ENCODE measurements at places on chromosomes 12 and 14.

GRCh38 chr12:24244801-24245200, 295.3 kb upstream of the SOX5 start:
- DNase-seq = no peak

GRCh38 chr12:123519141-123520001, 14.1 kb downstream of the RILPL1 start:
- no peak for DNase-seq

DNA sequence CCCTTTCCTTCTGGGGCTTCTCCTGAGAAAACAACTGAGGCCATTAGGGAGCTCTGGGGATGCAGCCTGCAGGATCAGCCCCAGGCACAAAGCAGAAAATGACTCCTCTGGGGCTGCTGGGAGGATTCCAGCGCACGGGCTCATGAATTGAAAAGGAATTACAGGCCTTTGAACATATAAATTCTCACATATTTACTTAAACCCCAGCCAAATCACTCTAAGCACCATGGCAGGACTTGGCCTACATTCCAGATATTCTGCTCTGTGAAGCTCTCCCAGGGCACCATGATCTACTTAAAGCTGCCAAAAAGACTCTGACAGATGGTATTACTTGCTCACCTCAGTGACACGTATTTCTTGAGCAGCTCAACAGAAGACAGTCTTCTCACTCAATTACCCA, 87.2 kb downstream of the ZFC3H1 start:
- DNase-seq = no peak

GRCh38 chr12:119700078-119700477, 32.1 kb downstream of the PRKAB1 start:
- DNase-seq = no peak

DNA sequence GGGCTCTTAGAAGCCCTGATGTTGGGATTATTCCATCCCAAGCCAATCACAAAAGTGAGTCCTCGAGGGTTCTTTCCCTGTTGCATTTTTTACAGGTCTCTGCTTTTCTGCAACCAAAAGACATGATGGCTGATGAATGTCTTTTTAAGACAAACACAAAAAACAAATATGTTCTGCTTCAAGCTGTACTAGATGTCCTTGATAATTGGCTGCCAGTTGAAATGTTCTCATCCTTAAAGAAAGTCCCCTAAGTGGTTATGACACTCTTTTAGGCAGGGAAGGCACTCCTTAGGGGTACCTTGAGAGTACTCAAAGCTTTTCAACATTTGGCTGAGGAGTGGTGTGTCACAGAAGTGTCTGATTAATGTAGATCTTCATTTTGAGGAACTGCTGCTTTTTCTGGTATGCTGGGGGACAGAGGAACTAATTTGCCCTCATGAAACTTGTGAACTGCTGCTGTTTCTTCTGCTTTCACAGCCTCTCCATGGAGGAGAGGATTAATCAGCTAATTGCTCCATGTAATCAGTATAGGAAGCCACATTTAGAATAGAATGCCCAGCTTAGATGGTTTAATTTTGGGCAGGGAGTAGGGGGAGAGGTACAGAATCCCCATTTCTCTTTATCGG, 22.8 kb upstream of the IGF1 start:
- no peak for DNase-seq

DNA sequence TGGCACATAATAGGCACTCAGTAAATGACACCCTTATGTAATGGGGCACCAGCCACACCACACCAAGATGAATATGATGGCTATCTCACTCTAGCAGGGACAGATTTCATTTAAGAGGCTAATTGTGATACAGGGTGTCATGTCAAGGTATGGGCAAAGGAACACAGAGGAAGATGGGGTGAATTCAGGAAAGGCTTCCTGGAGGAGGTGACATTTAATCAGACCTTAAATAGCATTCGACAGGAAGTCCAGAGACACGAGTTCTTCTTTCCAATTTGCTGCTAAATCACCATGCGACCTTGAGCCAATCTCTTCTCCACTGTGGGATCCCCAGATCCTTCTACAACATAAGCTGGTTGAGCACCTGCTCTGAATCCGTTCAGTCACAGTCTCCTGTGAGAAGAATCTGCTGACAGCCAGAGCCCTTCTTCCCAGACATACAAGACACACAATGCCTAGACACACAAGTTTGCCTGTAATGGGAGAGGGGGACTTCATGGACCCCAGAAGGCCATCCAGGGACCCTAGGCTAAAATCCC, 1.5 kb upstream of the DTX1 start:
- DNase-seq = no peak

DNA sequence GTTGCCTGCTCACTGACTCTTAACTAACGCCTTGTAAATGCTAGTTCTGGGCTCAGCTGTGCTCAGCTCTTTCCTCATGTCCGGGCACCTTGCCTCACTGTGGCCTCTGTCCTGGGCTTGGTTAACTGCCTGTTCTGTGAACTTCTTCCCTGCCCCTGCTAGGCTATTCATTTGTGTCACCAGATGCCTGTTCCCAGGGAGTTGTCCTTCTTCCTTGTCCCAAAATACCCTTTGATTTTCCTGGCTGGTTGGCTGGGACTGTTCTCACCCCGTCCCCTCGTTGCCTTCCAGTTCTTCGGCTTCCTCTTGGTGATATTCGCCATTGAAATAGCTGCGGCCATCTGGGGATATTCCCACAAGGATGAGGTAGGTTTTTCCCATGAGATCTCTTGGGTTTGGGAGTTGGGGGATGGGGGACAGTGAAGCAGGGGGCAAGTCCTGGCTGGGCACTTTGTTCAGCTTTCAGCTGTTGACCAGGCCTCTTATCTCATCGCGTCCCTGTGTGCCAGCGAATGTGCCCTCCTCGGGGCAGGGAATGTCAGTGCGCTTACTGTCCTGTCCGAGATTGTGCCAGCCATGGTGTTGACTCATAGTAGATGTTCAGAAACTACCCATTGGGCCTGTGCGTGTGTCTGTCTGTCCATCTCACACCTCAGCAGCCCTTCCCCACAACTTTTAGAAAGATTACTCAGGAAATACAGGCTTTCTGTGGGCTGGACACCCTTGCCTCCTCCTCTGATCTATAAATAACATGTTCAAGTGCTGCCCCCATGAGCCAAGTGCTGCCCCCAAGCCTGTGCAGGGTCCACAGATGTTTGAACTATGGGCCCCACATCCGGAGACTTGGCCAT, 33.1 kb downstream of the CD9 start:
- no peak for DNase-seq

DNA sequence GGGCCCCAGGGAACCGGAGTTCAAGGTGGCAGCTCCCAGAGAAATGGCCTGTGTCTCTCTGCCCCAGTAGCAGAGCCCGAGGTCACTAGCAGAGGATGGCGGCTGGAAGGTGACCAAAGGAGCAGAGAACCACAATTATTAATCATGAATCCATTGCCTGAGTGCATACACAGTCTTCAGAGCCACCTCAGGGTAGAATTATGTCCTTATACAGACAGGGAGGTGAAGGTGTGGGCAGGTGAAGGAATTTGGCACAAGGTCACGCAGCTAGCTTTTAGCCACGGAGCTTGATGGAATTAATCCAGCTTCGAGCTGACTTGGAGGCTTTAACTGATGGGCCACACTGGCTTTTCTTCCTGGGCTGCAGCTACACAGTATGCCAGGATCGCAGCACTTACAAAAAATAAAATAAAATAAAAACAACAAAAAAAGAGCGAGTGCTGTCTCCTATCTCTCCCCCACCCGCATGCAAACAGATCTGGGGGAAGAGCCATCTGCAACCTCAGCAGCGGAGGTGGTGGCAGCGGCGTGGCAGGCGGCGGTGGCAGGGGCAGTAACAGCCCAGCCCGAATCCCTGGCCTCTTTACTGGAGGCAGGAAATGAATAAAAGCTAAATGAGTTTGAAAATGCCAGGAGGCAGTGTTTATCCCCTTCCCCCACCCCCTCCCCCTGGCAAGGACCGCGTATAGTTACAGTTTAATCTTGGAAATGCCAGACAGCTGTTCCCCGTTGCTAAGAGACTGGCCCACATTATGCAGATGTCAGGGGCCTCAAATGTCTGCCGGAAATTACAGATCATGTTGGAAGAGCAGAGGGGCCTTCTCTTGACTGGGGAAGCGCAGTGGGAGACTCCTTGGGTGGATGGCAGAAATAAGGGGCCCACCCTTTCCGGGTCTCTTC, 93.5 kb downstream of the LRRC74A start:
- no peak for DNase-seq

GRCh38 chr14:83196236-83196635, 1662.6 kb upstream of the SEL1L start:
- DNase-seq = no peak

- DNase-seq = no peak
Measured at GRCh38 chr14:59126714-59127436, 61.6 kb upstream of the DAAM1 start.

GRCh38 chr12:104955703-104956102, 2.4 kb downstream of the SLC41A2 start:
- DNase-seq = no peak

DNA sequence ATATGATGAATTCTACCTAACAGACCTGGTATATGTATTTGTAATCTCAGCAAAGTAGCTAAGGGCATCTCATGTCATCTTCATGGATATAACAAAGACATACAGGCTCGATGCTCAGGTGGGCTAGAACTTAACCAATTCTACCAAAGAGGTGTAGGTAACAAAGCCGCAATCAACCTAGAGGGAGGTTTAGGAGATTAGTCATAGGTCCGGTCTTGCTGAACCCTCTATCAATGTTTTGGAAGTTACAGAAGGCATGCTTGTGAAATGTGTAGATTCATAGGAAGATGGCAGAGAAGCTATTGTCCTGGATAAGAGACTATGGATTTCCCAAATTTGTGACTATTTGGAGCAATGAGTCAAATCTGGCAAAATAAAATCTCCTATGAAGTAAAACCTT, 42.6 kb upstream of the SYCP3 start:
- DNase-seq = no peak

DNA sequence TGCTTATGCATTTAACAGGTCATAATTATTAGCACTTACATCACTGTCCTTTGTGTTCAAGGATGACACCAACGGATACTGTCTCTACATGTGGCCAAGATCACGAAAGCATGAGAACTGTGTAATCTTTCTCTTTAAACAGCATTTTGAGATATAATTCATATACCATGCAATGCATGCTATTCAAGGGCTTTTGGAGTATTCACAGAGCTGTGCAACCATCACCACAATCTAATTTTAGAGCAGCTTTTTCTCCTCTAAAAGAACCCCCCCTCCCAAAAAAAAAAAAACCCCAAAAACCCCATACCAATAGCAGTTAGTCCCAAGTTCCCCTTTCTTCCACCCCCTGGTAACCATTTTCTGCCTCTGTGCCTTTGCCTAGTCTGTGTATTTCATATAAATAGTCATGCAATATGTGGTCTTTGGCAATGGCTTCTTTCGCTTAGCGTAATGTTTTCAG, 60.6 kb downstream of the SPRING1 start:
- DNase-seq = no peak

DNA sequence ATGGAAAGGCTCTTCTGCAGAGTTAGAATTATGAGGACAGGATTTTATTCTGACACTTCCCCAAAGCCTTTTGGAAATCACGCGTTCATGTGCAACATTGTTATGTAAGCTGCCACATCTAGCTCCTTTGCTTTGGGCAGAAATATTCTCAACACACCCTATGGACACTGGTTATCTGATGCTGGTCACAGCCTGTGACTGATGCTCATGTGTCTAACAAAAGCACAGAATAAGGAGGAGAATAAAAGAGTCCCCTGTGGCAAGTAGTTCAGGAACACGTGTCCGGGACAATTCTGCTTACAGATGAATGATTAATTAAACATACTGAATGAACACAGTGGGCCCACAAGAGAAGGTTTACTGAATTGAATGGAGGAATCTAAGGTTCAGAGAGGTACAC, 22.1 kb downstream of the FOXN3 start:
- no peak for DNase-seq
